Endothelial cell of umbilical vein (primary cell): ENCODE measurements at places on chromosomes 12 and 14. TPM values are rescaled to one million over a fixed set of nuclear protein-coding genes. Genes with fewer than 3 reads are reported as not detected.

RNU4-1 gene
- under 0.01 TPM in 2 replicates for polyA plus RNA-seq

PLBD1 gene
- 0.04 and 0.10 TPM in 2 replicates for polyA plus RNA-seq

PAH gene
- not detected in 2 replicates for polyA plus RNA-seq

- no peak for DNase-seq
Observed at GRCh38 chr14:105426416-105427130, 6.9 kb downstream of the MTA1 start.

DNA sequence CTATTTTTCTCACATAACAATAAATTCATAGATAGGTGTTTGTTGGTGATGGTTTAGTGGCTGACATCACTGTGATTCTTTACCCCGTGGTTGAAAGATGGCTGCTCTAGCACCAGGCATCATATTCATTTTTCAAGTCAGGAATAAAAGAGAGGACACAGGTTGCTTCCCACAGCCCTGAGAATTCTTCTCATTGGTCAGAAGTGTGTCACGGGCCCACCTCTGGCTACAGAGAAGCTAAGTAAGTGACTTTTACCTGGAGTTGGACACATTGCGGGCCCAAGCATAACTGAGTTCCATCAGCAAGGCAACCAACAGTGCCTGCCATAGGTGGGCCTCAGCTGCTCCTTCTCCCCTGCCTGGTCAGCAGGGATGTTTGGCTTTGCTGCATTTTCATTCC, 27.6 kb upstream of the FGF23 start:
- DNase-seq: no peak

- DNase-seq: peak; percentile 6
Observed at GRCh38 chr14:62002642-62003041, 240.4 kb downstream of the SNAPC1 start.

GRCh38 chr12:68508576-68508975, 102.1 kb upstream of the RAP1B start:
- DNase-seq: no peak

SERPINA1 gene
- polyA plus RNA-seq: not detected in 2 replicates

DNA sequence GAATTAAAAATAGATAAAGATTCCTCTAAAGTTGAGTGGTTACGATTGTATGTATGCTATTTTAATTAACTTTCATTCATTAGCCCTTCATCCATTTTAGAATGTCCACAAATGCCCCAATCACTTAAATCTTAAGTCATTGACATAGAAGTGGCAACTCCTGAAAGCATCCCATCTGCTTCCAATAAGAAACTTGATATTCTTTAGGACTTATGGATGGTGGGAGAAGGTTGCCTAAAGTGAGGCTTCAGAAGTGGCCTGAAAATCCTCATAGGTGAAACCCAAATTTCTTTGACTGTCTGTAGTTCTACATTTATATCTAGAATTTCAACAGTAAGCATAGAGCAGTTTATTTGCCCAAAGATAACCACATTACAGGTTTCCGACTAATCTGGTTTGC, 161.7 kb upstream of the HMGA2 start:
- no peak for DNase-seq

DNA sequence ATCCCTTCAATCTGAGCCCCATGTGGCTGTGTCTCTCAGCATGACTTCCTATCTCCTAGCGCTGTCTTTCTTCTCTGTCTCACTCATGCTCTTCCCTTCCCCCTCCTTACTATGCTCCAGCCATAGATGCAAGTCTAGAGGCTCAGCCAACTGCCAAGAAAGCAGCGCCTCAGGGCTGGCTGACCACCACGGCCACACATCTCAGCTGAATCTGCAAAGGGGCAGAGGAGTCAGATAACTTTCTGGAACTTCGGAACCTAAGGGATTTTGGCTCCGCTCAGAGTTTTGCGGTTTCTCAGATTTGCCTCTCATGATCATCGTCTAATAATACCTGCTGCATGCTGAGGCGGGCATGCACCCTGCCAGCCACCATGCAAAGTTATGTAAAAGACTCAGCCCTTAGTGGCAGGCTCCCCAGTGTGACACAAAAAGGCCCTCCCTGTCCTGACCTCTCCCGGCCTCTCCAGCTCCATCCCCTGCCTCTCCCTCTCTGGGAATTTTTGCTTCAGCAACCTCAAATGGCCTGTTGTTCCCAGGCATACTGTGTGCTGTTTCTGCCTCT, 5.0 kb upstream of the FGF6 start:
- DNase-seq: no peak

GRCh38 chr12:84397846-84398245, 514.8 kb downstream of the SLC6A15 start:
- no peak for DNase-seq

- DNase-seq: no peak
Observed at GRCh38 chr12:121947981-121948380, 29.6 kb downstream of the CFAP251 start.

GRCh38 chr12:28053564-28053963, 81.0 kb upstream of the PTHLH start:
- no peak for DNase-seq

GRCh38 chr14:37167151-37168047, 5.0 kb downstream of the SLC25A21 start:
- DNase-seq: no peak

DNA sequence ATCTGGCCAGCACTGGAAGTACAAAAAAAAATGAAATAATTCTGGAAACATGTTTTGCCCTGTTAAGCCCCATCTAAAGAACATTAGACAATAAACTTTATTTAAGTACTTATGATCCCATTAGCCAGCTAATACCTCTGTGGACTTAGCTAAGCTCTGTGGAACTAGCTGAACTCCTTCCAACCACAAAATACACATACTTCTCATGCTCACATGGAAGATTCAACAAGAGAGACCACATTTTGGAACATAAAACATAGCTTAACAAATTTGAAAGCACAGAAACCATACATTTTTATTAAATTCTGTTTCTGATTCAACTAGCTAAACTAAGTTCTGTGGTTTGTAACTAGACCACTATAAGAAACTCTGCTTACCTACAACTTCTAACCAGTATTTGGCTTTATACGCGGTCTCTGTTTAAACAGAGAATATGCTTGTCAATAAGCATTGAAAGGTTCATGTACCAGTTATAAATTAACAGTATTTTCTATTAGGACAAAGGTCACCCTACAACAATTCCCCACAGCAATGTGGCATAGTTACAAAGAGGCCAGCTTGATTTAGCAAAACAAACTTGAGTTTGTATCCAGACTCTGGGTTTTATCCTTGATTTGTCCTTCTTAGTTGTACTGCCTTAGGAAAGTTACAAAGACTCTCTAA, 300.1 kb downstream of the C12orf50 start:
- DNase-seq: no peak

AMN gene
- 0.03 and 0.05 TPM in 2 replicates for polyA plus RNA-seq

DNA sequence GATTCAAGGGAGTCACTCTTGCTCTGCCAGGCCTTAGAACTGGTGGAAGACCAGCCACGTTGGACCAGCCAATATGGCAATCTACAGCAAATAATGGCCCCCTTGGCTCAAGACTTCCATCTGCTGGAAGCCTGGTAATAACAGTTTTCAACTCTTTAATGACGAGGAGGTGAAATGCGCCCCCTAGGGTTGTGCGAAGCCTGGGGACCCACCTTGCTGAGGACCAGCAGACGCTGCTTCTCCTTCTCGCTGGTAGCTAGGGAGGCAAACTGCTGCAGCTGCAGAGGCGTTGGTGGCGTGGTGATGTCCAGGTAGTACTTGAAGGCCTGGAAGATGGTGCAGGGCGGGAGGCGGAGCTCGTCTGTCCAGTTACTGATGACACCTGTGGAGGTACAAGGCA, 41.5 kb upstream of the FBXO21 start:
- no peak for DNase-seq

IL22 gene
- polyA plus RNA-seq: not detected in 2 replicates

- no peak for DNase-seq
Observed at GRCh38 chr14:67423424-67423823, 11.5 kb upstream of the PLEK2 start.

PZP gene
- polyA plus RNA-seq: 0.72 and 0.73 TPM in 2 replicates

DNA sequence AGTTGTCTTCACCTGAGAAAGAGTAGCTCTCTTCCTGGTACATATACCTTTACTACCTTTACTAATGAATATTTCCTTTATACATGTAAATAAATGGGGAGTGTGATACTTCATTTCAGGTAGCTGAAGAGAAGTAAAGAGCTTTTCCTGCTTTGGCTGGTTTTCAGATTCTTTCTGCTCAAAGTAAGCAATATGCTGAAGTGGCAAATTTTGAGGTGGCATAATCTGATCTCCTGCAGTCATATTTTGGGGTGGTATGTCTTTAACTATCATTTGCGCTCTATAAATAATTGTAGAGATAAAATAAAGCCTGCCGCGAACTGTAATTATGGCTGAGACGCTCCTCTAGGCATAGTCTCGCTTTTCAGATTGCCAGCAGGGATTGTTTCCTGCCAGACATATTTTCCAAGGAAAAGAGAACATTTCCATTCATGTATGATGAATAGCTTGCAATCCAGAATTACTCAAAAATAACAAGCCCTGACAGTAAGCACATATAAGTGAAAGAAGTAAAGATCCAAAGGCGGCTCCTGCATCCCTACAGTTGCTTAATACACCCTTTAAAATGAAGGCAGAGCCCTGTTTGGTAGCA, 200.7 kb downstream of the C12orf50 start:
- peak; percentile 83 for DNase-seq

- no peak for DNase-seq
Observed at GRCh38 chr12:1643905-1644533, 15.0 kb downstream of the WNT5B start.

GRCh38 chr12:59850268-59850667, 254.4 kb downstream of the SLC16A7 start:
- peak; percentile 38 for DNase-seq

- DNase-seq: no peak
Observed at GRCh38 chr14:70896981-70897380, 10.3 kb upstream of the PCNX1 start.

DNA sequence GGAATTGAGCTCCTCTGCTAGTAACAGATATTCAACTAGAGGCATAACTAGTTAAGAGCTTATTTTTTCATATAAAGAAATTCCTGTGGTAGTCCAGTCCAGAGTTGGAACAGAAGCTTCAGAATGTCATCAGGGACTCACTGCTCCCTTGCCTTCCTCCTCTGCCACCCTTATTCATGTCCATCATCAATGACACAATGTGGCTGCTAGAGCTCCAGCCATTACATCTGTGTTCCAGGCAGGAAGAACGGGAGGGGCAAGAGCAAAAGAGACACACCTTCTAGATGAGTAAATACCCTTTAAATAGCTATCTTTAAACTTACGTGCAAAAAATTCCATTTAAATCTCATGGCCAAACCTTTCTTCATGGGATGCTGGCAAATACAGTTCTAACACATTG, 47.3 kb upstream of the HMGA2 start:
- DNase-seq: no peak

DNA sequence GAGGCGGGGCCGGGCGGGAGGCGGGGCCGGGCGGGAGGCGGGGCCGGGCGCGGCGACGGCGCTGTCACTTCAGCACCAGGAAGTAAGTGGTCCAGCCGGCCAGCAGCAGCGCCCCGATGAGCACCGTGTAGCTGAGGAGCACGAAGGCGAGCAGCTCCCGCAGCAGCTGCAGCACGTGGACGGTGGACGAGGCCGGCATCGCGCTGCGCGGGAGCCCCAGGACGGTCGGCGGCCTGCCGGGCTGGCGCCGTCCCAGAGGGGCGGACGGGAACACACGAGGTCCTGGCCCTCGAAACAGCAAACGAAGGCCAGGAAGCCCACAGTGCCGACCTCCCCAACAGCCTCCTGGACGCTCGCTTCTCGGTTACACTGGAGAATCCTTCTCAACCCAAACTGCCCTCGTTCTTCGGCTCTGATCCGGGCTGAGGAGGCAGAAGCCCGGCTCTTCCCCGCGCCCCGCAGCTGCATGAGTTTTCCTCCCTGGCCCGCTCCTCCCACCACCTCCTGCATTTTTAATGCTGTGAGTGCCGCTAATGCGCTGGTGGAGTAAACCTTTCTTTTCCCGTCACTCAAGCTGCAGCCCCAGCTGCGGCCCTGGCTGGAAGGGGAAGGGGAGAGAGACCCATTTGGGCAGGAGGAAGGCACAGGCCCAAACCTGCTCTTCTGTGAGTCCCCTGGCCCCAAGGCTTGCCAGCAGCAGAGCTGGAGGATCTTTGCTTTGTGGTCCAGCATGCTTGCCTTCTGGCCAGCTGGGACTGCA, 694 bp upstream of the DIABLO start:
- DNase-seq: no peak
